ENCODE measurements at places on chromosomes 3 and 15. TPM values are rescaled to one million over a fixed set of nuclear protein-coding genes. Genes with fewer than 3 reads are reported as not detected.

GOLGA6D gene
- total RNA-seq: not detected

GPR149 gene
- not detected for total RNA-seq

ITIH3 gene
- total RNA-seq: not detected

IDH3A gene
- 27.4 TPM for total RNA-seq

PYGO1 gene
- total RNA-seq: 0.27 TPM

GRK7 gene
- total RNA-seq: under 0.01 TPM

RLBP1 gene
- not detected for total RNA-seq

OSBPL10 gene
- 14.7 TPM for total RNA-seq

Data from endothelial cell of coronary artery (primary cell).